Smooth muscle cell of the brain vasculature (primary cell): ENCODE measurements at places on chromosomes 7 and 10.

GRCh38 chr7:2204446-2204845 is 28.3 kb downstream of the MAD1L1 start:
- DNase-seq, result no peak

DNA sequence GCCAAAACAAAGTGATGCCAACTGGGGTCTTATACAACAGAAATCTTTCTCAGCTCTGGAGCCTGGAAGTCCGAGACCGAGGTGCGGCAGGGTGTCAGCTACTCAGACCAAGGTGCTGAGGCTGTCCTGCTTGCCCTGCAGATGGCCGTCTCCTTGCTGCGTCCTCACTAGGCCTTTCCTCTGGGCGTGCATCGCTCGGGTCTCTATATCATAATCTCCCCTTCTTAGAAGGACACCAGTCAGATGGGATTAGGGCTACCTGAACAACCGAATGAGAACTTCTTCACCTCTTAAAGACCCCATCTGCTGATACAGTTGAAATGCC is 244.7 kb downstream of the EBF3 start:
- no peak for DNase-seq

GRCh38 chr10:100751211-100751933 is 6.0 kb downstream of the PAX2 start:
- DNase-seq, result no peak

GRCh38 chr10:9957351-9957750 is 1060.3 kb upstream of the CELF2 start:
- no peak for DNase-seq

- no peak for DNase-seq
Observed at GRCh38 chr7:116329686-116330503, 119.6 kb downstream of the TES start.

DNA sequence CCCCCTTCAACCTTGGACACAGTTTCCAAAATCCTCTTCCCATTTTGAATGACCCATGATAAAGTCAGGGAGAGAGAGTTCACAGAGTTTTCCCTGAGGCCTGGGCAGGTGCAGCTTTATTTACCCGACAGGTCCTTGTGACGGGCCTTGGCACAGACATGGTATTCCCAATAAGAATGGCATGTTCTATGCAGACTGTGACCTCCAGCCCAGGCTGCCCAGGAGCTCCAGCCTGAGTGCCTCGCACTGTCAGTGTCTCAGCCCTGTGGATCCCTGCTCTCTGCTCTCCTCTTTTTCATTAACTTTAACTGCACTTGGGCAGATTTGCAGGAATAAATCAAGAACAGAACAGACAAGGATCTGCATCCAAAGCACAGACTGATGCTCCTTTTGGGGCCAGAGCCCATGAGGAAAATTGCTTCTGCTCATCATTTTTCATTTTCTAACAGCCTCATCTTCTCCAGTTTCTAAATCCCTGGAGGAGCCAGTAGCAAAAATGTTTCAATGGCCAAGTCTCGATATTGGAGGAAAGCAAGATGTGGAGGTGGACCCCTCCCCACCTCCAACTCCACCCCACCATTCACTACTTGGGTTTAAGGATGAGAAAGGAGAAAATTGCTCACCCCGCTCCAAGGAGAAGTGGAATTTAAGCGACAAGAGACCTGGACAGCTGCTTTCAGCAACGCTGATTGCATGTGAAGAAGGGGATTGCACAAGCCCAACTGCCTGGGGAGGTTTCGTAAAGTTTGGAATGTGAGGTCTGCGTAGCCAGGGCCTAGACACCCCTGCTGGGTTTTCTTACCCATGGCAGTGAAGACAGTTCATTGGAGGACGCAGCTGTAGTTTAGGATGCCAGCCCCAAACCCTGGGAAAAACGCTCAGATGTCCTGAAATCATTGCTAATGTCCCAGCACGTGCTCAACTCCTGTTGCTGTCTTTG is 225.9 kb downstream of the WDR11 start:
- no peak for DNase-seq

- DNase-seq, result no peak
Observed at GRCh38 chr7:128398016-128398840, 11.6 kb downstream of the IMPDH1 start.

GRCh38 chr7:105990141-105990540 is 27.1 kb downstream of the CDHR3 start:
- DNase-seq, result no peak

GRCh38 chr7:122307228-122307621 is 2.7 kb upstream of the FEZF1 start:
- DNase-seq, result no peak

DNA sequence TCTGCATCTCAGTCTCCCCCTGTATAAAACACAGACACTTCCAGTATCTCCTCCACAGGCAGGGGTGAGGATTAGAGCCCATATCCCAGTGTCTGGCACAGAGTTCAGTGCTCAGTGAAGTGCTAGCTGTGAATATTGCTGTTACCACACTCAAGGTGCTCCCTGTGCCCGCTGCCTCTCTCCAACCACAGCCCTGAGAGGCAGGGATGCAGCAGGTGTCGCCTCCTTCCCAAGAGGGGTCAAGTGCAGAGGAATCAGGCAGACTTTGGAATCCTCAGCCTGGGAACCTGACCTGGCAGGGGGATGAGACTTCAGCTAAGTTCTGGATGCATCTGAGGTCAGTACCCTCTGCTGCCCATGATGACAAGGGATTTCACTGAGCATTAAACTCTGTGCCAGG is 163.1 kb downstream of the GFRA1 start:
- no peak for DNase-seq

GRCh38 chr10:80530251-80530650 is 7.5 kb upstream of the SH2D4B start:
- DNase-seq, result no peak

DNA sequence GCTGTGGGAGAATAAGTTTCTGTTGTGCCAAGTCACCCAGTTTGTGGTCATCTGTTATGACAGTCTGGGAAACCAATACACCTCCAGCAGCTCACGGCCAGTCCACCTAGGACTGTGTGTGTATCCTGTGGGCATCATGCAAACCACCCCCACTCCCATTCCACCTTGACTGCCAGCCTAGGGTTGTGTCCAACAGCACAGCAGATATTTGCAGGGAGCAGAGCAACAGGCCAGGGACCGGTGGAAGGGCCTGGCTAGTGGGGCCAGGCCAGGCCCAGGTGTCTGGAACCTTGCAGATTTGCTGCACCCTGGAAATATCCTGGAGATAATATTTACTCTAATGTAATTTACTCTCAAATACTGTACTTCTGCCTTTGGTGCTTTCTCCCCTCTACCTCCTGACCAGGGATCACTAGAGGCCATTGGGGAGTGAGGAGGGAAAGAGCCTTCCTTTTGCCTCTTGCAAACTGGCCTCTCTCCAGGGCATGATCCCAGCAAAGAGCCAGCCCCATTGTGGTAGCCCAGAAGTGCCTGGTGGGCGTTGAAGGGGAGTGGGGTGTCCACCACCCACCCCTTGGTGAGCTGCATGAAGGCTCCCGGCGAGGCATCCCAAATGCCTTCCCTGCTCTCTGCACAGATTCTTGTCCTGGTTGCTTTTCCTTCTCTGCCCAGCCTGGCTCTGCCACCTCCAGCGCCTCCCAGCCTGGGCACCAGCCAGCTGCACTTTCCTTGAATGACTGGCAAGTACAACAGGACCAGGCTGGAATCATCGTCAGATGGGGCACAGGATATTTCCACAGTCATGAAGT is 15.2 kb upstream of the TPST1 start:
- DNase-seq, result no peak

- no peak for DNase-seq
Observed at GRCh38 chr7:54921116-54921515, 97.7 kb upstream of the EGFR start.

- DNase-seq, result no peak
Observed at GRCh38 chr10:50512743-50513416, 110.9 kb downstream of the SGMS1 start.

- no peak for DNase-seq
Observed at GRCh38 chr10:36236931-36237330, 594.8 kb upstream of the FZD8 start.

DNA sequence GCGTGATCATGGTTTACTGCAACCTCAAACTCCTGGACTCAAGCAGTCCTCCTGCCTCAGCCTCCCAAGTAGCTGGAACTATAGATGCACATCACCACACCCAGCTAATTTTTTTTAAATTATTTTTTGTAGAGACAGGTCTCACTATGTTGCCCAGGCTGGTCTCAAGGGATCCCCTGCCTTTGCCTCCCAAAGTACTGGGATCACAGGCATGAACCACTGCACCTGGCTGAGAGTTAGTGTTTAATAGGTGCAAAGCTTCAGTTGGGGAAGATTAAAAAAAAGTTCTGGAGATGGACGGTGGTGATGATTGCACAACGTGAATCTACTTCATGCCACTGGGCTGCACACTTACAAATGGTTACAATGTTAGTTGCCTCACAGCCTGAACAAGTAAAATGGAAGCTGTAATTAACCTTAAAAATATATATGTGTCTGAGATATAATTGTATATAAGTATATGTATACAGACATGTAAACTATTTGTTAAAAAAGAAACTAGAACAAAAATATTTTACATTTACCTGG is 106.4 kb upstream of the ZNF438 start:
- DNase-seq, result no peak

DNA sequence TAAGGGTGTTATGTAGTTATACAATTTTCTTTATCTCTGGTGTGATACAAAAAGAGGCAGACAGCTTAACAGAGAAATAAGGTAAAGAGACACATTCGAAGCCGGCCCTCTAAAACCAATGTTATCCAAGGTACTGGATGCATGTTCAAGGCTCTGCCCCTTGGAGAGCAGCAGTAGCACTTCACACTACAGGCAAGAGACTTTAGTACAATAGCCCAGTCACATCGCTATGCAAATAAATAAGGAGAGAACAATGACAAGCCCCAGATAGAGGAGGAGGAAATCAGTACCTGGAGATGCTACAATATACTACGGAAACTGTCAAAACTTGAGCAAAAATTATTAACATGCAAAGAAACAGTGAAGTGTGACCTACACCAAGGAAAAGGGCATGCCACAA is 111.1 kb downstream of the ITGB1 start:
- DNase-seq, result no peak

DNA sequence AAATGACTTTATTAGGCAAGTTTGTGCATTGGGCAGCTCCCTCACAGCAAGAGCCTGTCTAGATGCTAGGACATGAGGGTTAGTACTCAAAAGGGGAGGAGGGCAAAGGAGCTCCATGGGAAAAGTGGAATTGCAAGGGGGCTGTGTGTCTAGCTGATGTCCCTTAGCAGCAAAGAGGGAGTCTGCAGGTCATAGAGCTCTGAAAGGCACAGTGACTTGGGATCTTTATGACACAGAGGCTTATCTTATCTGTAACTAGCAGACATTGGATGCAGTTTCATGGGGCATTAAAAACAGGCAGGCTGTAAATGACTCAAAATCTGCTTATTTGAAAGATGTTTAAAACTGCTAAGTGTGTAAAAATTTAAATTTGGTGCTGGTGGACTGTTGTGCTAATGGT is 556.2 kb upstream of the FZD8 start:
- DNase-seq, result no peak

DNA sequence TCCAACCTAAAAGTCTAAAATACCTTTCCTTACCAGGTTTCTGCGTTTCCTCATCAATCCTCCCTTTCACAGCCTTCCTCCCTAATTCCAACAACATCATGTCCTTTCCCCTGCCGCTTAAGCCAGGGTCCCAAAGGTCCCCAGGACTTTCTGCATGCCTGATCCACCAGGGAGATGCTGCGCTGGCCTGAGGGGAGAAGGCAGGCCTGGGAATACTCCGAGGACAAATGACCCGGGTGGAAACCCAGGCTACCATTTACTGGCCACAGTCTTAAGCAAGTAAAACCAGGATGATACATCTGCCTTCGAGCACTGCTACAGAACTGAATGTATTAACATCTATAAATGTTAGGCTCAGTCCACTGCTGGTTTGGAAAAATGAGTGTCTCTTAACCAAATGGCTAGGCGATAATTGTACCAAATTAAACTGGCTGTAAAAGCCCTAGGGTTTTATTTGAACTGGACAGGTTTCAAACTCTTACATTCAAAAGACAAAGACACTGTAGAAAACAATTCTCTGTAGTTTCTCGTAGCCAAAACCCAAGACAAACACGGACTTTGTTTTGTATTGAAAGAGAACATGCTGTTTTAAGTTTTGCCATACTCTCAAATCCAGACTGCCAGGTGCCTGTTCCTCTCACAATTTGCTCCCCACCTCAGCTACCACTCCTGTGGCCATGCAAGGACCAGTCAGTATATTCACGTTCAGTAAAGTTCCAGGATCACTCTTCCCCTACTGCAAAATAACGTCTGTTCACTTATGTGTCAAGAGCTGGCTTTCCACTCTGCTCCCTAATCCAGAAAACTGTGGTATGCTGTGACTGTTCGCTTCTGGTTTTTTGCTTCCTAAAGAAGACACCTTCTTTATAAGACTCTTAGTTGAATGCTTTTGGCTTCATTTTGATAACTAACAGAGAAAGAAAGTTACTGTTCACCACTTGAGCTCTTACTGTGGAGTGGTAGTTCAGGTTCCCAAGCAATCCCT is 145.7 kb downstream of the RNF216 start:
- no peak for DNase-seq

- no peak for DNase-seq
Observed at GRCh38 chr7:130346941-130347340, 2.3 kb downstream of the CPA5 start.

DNA sequence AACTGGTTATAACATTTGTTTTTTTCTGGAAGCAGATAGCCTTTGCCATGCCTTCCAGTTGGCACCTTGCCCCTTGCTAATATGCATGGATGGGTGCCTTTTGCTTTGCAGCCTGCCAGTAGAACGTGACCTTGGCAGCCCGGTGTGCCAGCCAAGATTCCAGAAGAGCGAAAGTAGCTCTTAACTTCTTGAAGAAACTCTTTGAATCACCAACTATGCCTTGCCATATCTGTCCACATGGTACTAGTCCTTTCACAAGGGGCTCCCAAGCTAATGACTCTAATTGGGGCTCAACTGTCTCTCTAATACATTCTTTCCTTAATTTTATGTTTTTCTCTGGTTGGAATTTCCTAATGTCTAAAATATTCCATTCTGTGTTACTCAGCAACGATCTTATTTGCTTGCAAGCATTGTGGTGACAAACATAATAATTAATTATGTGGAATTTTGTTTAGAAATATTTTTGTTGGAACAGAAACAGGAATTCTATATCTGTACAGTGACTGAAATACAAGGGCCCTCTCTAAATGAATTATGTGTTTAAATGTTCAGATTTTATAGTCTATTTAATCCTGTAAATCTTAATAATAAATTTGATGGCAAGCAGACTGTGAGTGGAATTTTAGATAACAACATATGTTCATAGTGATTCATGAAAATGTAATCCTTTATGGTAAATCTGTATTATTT is 45.8 kb downstream of the HDAC9 start:
- no peak for DNase-seq

DNA sequence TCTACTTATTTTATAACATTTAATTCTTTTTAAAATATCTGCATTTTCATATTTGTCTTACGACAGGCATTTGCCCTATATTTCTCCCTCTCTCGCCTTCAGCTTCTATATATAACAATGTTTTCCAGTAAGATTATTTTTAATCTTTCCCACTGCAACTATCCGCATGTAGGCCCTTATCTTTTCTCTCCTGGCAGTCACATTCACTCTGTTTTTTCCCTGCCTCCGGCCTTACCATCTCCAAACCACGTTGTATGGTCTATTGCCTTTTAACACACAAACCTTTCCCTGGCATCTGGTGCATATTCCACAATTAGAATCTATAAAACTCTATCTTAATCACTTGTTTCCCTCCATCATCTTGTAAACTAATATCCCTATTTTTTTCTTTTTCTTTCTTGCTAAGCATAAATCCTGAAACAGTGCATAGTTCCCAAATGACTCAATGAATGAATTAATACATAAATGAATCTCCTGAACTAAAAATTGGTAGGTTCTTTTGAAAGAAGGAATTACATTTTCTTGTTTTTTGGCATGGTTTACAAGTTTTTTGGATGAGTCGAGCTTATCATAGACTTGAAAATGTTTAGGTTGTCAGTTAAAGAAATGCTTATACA is 173.2 kb downstream of the SEMA3A start:
- DNase-seq, result no peak
